Frontal cortex (tissue), 4 donors: ENCODE measurements at places on chromosomes 6 and 20. TPM values are rescaled to one million over a fixed set of nuclear protein-coding genes. Genes with fewer than 3 reads are reported as not detected.

- DNase-seq = no peak
Observed at GRCh38 chr20:10644458-10645204, 29.2 kb downstream of the JAG1 start.

DNA sequence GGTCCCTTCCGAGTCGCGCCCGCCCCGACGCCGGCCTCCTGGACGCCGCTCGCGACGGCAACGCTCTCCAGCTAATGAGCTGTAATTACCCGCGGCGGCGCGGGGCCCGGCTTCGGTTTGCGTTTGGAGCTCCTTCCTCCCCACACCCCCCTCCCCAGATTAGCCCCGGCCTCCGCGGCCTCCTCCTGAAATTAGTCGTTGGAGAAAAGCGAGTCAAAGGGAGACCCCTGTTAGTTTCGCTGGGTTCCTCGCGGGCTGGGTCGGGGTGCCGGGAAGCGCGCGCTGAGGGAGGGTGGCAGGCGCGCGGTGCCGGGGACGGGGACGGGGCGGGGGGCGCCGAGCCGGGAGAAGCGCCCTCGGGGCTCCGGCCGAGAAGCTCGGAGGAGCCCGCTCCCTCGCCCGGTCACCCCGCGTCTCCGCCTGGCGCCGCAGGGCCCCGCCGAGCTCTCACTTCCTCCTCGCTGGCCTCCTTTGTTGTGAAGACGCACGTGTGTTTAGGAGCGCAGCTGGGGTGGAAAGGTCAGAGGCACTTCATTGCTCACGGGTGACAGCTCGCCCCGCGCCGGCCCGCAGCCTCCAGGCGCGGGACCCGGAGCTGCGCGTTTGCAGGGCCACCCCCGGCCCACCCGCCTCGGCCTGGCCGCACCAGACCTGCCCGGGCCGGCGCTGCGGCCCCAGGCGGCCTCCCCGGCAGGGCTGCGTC lies 4.9 kb downstream of the FOXC1 start:
- DNase-seq = no peak

GRCh38 chr6:52689857-52690256 lies 18.9 kb downstream of the TMEM14A start:
- no peak for DNase-seq

DNA sequence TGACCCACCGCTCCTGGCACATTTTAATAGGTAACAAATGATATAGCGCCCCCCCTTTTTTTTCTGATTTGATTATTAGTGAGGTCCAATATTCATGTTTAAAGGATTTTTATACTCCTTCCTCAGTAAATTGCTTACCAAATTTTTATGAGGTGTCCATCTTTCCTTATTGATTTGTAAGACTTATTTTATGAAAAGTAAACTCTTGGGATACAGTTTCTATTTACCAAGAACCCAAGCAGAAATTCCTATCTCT lies 25.1 kb downstream of the TRIM27 start:
- no peak for DNase-seq

DNA sequence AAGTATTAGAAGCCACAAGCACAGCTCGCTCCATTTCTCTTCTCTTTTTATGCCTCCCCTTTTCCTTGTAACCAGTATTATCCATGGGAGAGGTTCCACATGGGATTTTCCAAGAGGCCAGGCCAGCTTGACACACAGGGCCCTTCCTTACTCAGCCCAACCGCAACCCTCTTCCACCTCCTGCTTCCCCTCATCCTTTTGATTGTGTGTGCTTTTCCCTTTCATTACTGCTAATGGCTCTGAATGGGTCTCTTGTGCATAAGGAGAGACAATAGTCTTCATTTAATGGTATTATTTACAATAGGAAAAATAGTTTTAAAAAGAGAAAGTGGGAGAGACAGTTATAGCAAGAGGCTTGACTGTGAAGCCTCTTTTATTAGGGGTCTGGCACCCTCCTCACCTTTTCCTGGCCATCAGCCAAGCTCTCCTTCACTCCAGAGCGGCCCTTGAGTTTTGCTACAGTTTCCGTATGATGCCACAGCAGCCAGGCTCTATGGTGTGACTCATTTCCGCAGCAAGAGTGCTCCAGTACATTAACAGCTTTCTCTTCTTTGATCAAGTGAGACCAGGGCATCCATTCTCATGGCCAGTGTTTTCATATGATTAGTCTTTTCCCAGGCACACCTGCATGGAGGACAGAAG lies 579.5 kb downstream of the TFAP2B start:
- DNase-seq = no peak

- DNase-seq = no peak
Observed at GRCh38 chr6:87094576-87094975, 330 bp downstream of the CGA start.

- DNase-seq = no peak
Observed at GRCh38 chr20:17725094-17725835, 25.5 kb downstream of the BANF2 start.

GRCh38 chr20:42099101-42099500 lies 480.9 kb upstream of the CHD6 start:
- no peak for DNase-seq

DNA sequence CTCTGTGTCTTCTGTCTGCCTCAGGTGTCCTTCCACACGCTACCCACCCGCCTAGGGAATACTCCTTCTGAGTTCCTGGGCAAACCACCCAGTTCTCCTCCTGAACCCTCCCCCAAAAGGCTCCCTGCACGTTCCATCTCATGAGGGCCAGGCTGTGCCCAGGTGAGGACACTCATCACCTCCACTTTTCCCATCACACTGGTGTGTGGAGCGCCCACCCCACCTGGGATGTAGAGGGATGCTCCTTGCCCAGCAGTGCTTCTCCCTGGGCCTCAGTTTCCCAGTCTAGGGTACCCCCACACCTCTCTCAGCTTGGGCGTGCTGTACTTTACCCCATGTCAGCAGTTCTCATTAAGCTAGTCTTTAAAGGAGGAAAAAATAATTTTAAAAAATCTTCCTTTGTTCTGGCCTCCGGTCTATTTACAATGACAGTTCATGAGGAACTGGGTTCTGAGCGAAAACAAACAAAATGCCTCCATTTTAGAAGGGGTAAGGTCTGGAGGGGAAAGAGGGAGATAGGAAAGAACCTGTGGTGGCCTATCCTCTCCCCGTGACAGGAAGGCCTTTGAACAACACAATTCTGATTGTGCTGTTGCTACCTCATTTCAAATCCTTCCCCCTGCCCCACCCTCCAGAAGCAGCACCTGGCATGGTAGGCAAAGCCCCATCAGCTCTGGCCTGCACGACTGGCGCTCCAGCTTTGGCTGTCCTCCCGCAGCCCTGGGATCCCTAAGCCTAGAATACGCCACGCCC lies 1.7 kb upstream of the C20orf203 start:
- DNase-seq = no peak

- DNase-seq = no peak
Observed at GRCh38 chr6:120378582-120379220, 955.6 kb downstream of the TBC1D32 start.

GRCh38 chr6:91480402-91480801 lies 893.5 kb upstream of the MAP3K7 start:
- no peak for DNase-seq

DNA sequence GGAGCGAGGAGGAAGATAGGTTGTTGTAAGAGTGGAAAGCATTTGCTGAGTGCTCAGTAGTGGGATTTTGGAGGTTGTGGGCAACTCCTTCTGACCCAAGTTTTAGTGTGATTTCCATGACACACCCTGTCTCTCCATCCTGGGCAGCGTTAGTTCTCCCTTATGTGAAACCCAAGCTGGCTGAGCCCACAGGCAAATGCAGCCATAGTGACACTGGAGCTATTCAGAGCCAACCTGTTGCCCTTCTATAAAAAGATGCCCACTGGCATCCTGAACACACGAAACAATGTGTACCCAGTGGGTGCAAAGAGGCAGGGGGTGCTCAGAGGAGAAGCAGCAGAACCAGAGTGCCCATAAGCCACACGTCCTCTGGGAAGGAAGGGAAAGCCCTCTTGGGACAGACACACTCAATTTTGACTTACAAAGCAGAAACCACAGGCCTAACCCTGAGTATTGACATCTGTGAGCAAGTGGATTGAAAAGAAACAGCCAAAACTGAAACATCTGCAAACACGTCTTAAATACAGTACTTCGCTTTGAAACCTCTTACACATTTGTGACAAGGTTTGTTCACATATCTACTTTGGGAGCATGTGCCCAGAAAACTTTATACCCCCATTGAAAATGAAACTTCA lies 54.6 kb downstream of the BPIFB1 start:
- no peak for DNase-seq

- DNase-seq = peak; percentile 33
Observed at GRCh38 chr6:17156112-17156921, 54.5 kb downstream of the STMND1 start.

DNA sequence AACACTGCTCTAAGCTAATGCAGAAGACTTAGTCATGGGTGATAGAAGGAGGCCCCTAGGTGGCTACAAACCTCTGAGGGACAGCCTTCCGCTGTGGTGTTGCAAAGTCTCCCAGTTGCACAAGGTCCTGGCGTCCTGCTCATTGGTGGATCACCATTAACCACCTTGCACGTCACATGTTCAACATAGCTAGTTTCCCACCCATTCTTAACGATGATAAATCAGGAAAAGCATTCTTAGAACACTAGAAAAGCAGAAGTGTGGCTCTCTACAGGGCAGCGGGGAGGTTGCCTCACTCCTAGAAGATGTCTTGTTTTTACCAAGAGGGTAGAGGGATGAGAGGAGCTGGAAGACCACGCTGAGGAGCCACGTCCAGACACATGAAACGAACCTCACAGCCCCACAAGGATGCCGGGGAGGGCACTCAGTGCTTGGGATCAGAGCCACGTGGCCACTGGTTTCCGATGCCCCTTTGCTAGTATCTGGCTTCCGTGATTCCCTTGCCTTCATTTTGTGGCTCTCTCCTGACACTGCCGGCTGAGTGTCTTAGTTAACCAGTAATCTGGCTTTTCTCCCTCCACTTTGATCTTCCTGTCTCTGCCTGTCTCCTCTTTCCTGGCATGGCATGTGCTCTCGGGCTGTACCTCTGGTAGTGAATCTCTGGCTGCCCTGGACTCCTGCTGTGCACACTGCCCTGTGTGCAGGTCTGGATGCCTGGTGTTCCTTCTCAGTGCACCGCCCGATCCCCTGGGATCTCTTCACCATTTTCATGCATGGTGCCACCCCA lies 91.4 kb upstream of the NEDD9 start:
- DNase-seq = no peak

DNA sequence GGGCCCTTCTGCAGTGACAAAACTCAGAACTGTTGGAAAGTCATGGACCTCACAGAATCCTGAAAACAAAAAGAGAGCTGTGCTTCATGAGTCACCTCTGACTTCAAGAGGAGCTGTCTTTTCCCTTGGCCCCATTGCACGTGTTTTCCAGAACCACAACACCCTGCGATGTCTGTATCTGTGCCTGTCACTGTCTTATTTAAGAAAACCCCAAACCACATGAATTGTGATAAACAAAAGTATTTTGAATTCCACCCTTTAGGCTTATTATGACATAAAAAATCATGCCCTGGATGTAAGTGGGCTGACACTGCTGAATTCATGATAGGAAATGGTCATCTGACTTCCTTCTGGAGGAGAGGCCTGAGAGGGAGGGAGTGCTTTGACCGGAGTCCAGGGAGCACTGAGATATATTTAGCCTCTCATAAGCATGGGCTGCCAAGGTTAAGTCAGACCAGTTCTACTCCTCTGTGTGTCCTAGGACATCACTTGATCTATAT lies 96.4 kb upstream of the DUSP22 start:
- DNase-seq = peak; percentile 24

DNA sequence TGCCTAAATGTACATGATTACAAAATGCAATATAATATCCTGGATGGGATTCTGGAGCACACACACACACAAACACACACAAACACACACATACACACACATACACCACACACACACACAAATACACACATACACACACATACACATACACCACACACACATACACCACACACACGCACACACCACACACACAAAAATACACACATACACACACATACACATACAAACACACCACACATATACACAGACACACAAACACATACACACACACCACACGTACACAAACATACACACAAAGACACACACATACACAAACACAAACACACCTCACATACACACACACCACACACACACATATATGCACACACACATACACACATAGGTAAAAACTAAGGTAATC lies 134.6 kb upstream of the SYNDIG1 start:
- no peak for DNase-seq

GRCh38 chr6:100876251-100876650 lies 4.9 kb downstream of the ASCC3 start:
- no peak for DNase-seq

DNA sequence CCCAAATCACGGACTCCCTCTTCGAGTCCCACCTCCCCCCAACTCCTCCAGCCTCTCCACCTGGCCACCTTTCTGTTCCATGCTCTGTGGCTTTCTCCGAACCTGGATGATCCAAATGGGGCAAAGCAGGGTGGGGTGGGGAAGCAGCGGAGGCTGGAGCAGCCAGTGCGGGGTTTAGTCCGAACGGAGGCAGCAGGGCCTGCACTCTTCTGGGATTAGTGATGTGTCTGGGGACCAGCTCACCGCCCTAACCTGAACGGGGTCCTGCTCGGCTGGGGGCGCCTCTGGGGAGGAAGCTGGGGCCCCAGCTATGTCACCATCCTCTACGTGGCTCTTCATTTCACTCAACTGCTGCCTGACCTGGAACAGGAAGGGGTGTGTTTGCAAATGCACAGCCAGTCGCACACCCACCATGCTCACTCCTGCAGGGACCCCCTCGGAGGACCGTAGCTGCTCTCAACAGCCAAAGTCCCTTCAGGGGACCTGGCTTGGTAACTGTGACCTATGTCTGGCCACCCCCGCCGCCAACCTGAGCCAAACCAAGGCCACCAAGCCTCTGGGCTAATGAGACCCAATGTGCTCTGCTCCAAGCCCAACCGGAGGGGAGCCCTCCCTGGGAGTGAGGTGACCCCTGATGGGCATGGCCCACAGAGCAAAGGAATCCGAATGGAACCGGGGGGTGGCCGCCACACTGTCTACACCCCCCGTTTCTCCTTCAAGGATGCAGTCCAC lies 46.8 kb downstream of the DSTN start:
- DNase-seq = no peak

DNA sequence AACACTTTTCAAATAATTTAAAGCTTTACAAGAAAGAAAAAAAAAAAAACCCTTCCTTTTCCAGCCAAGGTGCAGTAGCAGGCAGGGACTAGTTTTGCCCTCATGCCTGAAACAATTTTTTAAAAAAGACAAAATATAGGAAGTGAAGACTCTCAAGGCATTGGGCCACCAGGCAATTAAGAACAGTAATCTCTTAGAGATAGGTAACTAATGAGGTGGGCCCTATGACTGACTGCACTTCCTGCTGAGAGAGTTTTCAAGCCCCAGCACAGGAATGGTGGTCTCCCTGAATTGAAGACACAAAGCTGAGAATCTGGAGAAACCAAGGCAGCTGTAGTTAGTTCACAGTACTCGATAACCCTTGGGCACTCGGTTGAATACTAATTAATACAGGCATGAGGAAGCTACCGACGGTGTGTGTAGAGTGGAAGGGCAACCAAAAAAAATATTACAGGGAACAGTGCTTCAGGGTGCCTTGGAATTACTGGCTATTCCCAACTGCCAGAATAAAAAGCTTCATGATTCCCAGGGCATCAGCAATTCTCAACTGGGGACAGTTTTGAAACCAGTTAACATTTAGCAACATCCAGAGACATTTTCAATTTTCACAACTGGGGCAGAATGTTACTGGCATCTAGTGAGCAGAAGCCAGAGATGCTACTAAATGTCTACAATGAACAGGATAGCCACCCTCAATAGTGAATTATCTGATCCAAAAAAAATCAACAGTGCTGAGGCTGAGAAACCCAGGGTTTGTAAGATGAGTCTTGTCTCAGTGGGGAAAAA lies 36.0 kb upstream of the PLN start:
- DNase-seq = no peak

The TNNC2 gene
- total RNA-seq = not detected

The SEMG1 gene
- total RNA-seq = not detected

The GTPBP2 gene
- 32.6 TPM for total RNA-seq

The GLP1R gene
- 0.41 TPM for total RNA-seq

The RIN2 gene
- total RNA-seq = 9.0 TPM
